Glutamatergic neuron (in vitro differentiated cells): ENCODE measurements at places on chromosomes 1 and 21. TPM values are rescaled to one million over a fixed set of nuclear protein-coding genes. Genes with fewer than 3 reads are reported as not detected.

C1QC gene
- not detected for total RNA-seq

RNU1-3 gene
- 3,598 TPM for total RNA-seq

ESPN gene
- 25.7 TPM for total RNA-seq

LHX8 gene
- total RNA-seq, result not detected

DEGS1 gene
- total RNA-seq, result 60.0 TPM

ACTL8 gene
- not detected for total RNA-seq

EPHA10 gene
- total RNA-seq, result 4.8 TPM

ANKRD34A gene
- total RNA-seq, result 0.59 TPM

DPYD gene
- total RNA-seq, result 12.8 TPM

EPHB2 gene
- total RNA-seq, result 93.0 TPM

RGSL1 gene
- total RNA-seq, result not detected

USH2A gene
- total RNA-seq, result not detected

CD1E gene
- not detected for total RNA-seq

TAL1 gene
- 2.1 TPM for total RNA-seq

CHD5 gene
- 0.96 TPM for total RNA-seq

PDIK1L gene
- total RNA-seq, result 7.2 TPM

ARHGAP30 gene
- not detected for total RNA-seq

KLHDC7A gene
- total RNA-seq, result not detected

NBPF11 gene
- 8.9 TPM for total RNA-seq

CTNNBIP1 gene
- total RNA-seq, result 50.7 TPM

FAM78B gene
- total RNA-seq, result 66.0 TPM

MYBPH gene
- total RNA-seq, result not detected

KRTAP21-2 gene
- not detected for total RNA-seq

IFI44 gene
- not detected for total RNA-seq

AMY1B gene
- total RNA-seq, result not detected

NAXE gene
- total RNA-seq, result 44.5 TPM

SDC3 gene
- 41.7 TPM for total RNA-seq

LENEP gene
- 1.3 TPM for total RNA-seq

SAMSN1 gene
- 28.3 TPM for total RNA-seq

LINGO4 gene
- total RNA-seq, result not detected

ANKRD65 gene
- total RNA-seq, result 38.4 TPM

TAS1R1 gene
- total RNA-seq, result not detected

TATDN3 gene
- total RNA-seq, result 15.8 TPM

FCRL5 gene
- not detected for total RNA-seq

TLCD4 gene
- total RNA-seq, result 0.10 TPM

TBX15 gene
- 0.69 TPM for total RNA-seq

LRRC3 gene
- total RNA-seq, result 5.8 TPM

FCRL3 gene
- total RNA-seq, result not detected

CELA2A gene
- total RNA-seq, result not detected

TMEM201 gene
- total RNA-seq, result 35.1 TPM

CD34 gene
- total RNA-seq, result 0.20 TPM

ADAM30 gene
- not detected for total RNA-seq
